ENCODE measurements at places on chromosomes 7 and 10.
A peak's percentile ranks its signal among the peaks of the same experiment; 100 is the strongest.

- H3K4me1 ChIP-seq: no peaks in the 10 kb centered on the region
- no peak for DNase-seq
- no peaks in the 10 kb centered on the region for H3K36me3 ChIP-seq
- H3K4me3 ChIP-seq: no peak overlapping the region
- no peak overlapping the region for H3K27ac ChIP-seq
Observed at GRCh38 chr7:127976738-127977120, 54.5 kb downstream of the LRRC4 start.

- no peak overlapping the region for H3K4me3 ChIP-seq
- H3K27me3 ChIP-seq: no peaks in the 10 kb centered on the region
- no peaks in the 10 kb centered on the region for H3K36me3 ChIP-seq
- no peaks in the 10 kb centered on the region for H3K4me1 ChIP-seq
Observed at GRCh38 chr10:116913695-116914094, 64.4 kb downstream of the ENO4 start.

- H3K4me3 ChIP-seq: no peak overlapping the region
- no peaks in the 10 kb centered on the region for H3K36me3 ChIP-seq
Observed at GRCh38 chr10:121747163-121747775, 149.0 kb upstream of the FGFR2 start.

- H3K4me3 ChIP-seq: no peak overlapping the region
- no peaks in the 10 kb centered on the region for H3K36me3 ChIP-seq
- no peaks in the 10 kb centered on the region for H3K4me1 ChIP-seq
- no peaks in the 10 kb centered on the region for H3K27me3 ChIP-seq
Observed at GRCh38 chr7:12291870-12292269, 80.8 kb downstream of the TMEM106B start.

DNA sequence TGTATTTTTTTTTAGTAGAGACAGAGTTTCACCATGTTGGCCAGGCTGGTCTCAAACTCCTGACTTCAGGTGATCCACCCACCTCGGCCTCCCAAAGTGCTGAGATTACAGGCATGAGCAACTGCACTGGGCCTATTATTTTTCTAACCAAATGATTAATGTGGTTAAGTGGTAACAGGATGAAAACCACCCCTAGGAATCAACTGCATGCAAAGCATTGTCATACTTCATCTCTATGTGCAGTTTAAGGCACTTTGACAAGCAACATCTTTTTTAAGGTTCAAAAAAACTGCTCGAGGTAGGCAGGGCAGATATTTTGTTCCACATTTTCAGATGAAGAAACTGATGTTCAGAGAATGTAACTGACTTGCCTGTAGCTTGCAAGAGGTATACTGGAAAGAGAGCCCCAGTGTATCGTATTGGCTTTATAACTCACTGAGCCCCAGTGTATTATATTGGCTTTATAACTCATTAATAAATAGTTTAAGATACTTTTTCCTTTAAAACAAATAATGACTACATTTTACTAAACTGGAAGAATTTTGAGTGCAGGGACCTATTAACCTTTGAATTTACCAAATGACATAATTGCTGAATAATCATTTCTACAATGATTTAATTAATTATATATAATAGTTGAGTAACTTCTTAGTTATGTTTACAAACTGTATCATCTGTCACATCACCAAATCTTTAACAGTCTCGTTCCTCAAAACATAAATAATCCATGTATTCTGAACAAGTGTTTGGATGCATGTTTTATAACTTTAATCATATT is 38.1 kb downstream of the RTKN2 start:
- no peaks in the 10 kb centered on the region for H3K27me3 ChIP-seq
- H3K4me1 ChIP-seq: no peaks in the 10 kb centered on the region
- DNase-seq: no peak
- no peak overlapping the region for H3K4me3 ChIP-seq
- H3K27ac ChIP-seq: no peak overlapping the region

- no peak overlapping the region for H3K27ac ChIP-seq
- H3K36me3 ChIP-seq: no peaks in the 10 kb centered on the region
- no peaks in the 10 kb centered on the region for H3K4me1 ChIP-seq
- H3K4me3 ChIP-seq: no peak overlapping the region
Observed at GRCh38 chr7:28984217-28984616, 26.1 kb upstream of the TRIL start.

DNA sequence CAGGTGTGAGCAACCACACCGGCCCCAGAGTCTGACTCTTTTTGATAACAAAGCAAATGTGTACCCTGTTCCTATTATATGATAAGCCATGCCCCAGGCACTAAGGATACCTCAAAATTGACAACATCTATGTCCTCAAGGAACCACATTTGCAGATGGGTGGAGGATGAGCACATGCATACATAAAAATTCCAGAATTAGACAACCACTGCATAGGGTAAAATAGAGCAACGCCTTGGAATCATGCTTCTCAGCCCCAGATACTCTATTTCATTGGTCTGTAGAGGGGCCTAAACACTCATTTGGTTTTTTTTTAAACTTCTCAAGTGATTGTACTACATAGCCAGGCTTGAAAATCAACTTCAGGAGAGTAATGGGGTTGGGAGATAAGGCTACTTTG is 78.7 kb downstream of the SLC25A13 start:
- H3K4me3 ChIP-seq: no peak overlapping the region
- H3K36me3 ChIP-seq: no peaks in the 10 kb centered on the region
- no peaks in the 10 kb centered on the region for H3K4me1 ChIP-seq
- no peaks in the 10 kb centered on the region for H3K27me3 ChIP-seq

DNA sequence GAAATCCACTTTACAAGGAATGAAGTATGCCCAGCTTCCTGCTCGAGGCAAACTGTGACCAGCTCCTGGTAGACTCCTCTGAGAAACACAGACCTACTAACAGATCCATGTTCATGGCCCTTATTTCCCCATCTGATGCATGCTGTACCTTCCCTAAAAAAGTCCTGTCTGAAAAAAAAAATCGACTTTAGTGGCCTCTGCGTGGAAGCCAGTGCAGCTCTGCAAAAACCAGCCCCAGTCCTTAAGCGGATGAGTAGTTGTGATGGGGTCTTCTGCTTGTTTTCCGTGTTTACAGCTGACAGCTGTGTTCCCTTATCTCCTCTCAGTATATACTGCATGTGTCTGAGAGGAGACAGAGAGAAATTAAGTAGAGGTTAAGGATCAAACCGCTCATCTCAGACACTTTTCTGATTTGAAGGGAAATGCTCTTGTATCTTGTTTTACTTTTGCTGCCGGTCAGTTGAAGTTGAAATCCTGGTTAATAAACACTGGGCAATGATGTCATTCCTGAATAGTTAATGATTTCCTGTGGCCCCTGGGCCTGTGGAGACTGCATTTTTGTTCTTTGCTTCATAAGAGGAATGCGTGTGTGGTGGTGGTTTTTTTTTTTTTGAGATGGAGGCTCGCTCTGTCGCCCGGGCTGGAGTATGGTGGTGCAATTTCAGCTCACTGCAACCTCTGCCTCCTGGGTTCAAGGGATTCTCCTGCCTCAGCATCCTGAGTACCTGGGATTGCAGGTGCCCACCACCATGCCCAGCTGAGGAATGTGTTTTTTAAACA is 67.6 kb downstream of the DOCK1 start:
- no peak overlapping the region for H3K27ac ChIP-seq
- no peak overlapping the region for H3K4me3 ChIP-seq
- no peak for DNase-seq
- no peaks in the 10 kb centered on the region for H3K4me1 ChIP-seq
- H3K36me3 ChIP-seq: no peaks in the 10 kb centered on the region

- no peak overlapping the region for H3K4me3 ChIP-seq
- no peaks in the 10 kb centered on the region for H3K36me3 ChIP-seq
- no peaks in the 10 kb centered on the region for H3K4me1 ChIP-seq
- no peaks in the 10 kb centered on the region for H3K27me3 ChIP-seq
- DNase-seq: no peak
- no peak overlapping the region for H3K27ac ChIP-seq
Observed at GRCh38 chr10:124892031-124892430, 49.9 kb upstream of the ZRANB1 start.

DNA sequence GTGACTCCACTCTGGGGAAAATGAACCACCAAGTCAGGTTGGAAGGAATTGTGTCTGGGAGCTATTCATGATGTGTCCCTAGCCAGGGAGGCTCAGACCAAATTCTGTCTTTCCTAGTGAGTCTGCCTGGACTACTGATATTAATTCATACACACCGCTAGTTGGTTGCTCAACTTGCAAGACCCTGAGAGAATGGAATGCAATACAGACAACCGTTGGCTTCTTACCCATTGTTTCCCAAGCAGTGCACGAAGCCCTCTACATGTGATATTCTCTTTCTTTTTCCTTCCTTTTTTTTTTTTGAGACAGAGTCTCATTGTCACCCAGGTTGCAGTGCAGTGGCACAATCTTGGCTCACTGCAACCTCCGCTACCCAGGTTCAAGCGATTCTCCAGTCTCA is 19.4 kb upstream of the SRGN start:
- H3K27ac ChIP-seq: no peak overlapping the region
- H3K4me3 ChIP-seq: no peak overlapping the region
- H3K36me3 ChIP-seq: no peaks in the 10 kb centered on the region
- DNase-seq: no peak
- no peaks in the 10 kb centered on the region for H3K4me1 ChIP-seq

DNA sequence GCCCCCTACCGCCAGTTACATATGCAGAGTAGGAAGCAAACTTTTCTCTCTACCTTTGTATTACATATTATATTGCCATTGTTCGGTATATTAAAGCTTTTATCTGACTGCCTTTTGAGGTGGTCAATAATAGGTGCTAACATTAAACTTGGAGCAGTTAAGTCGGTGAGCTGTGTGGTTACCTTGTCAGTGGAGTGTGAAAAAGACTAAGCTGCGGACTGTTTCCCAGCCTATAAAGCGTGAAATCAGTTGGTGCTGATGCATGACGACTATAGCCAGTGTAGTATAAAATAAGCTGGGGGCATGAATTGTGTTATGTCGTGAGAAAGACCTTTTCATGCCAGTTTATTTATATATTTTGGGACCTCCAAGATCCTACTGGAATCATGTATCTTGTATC is 33.7 kb downstream of the R3HCC1L start:
- no peak overlapping the region for H3K4me3 ChIP-seq
- no peaks in the 10 kb centered on the region for H3K4me1 ChIP-seq
- H3K27me3 ChIP-seq: no peaks in the 10 kb centered on the region
- H3K36me3 ChIP-seq: peaks cover 27% of the 10 kb centered on the region
- no peak overlapping the region for H3K27ac ChIP-seq

DNA sequence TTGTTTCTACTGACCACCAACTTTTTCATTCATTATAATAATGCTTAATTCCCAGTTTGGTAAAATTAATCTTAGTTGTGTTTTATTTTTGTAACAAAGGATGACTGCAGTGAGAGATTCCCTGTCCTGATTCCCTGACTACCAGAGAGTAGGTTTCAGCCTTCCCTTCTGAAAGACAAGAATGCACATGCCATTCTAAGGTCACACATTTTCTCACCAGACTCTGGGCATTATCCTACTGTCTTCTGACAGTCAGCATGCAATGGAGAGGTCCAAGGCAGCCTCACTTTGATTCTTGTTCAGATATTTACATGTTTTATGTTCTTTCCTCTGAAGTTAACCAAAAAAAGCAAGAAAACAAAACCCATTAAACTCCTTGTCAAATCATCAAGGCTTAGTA is 372.7 kb upstream of the CDC14C start:
- DNase-seq: no peak
- H3K27ac ChIP-seq: no peak overlapping the region
- H3K4me3 ChIP-seq: no peak overlapping the region
- no peaks in the 10 kb centered on the region for H3K36me3 ChIP-seq
- H3K27me3 ChIP-seq: no peaks in the 10 kb centered on the region

DNA sequence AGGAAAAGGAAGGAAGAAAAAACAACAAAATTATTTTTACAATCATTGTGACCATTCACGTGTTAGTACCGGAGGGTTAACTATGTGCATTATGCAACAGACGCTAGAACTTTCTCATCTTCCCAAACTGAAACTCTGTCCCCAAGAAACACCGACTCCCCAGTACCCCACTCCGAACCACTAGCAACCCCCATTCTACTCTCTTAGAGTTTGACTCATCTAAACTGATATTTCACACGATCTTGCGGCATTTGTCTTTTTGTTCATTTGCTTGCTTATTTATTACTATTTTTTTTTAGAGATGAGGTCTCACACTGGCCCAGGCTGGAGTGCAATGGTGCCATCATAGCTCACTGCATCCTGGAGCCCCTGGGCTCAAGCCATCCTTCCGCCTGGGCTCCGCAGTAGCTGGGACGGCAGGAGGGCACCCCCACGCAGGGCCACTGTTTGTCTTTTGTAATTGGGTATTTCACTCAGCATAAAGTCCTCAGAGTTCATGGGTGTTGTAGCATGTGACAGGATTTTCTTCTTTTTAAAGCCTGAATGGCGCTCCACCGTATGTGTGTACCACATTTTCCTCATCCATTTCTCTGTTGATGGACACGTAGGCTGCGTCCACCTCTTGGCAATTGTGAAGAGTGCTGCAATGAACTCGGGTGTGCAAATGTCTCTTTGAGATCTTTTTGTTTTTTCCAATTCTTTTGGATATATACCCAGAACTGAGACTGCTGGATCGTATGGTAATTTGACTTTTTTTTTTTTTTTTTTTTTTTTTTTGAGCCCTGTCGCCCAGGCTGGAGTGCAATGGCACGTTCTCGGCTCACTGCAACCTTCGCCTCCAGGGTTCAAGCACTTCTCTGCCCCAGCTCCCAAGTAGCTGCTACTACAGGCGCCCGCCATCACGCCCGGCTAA is 9.5 kb downstream of the MNX1 start:
- peaks cover 6% of the 10 kb centered on the region for H3K27me3 ChIP-seq
- peak overlapping the region; percentile 65 for H3K4me3 ChIP-seq
- no peaks in the 10 kb centered on the region for H3K36me3 ChIP-seq
- DNase-seq: no peak

DNA sequence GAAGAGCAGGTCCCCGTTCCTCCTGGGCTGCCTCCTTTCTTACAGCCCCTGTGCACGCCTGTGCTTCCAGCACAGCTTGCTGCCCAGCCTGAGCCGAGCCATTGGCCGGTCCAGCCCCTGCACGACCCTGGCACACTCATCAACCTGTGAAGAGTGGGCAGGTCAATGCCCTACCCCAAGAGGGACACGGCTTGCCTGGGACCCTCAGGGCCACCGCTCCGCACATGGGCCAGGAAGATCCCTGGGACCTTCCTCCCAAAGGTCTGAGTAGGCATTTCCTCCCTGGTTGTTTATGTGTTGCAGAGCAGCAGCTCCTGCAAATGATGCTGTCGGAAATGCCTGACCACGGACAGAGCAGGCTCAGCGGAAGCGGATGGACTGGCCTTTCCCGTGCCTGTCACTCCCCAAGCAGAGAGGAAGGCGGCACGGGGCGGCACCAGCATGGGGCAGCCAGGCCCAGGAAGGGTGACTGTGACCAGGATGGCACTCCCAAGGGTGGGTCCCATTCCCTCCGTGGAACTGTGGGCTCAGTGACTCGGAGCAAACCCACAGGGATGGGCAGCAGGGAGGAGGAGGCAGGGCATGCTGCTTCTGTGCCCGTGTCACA is 252.5 kb downstream of the TNS3 start:
- DNase-seq: no peak
- H3K4me3 ChIP-seq: no peak overlapping the region
- H3K4me1 ChIP-seq: no peaks in the 10 kb centered on the region
- no peaks in the 10 kb centered on the region for H3K36me3 ChIP-seq
- no peaks in the 10 kb centered on the region for H3K27me3 ChIP-seq

Data from Peyer's patch (tissue), 4 donors.